ENCODE measurements at places on chromosomes 16 and 17.

GRCh38 chr16:23274968-23275367, 27.1 kb upstream of the SCNN1B start:
- no peak for DNase-seq

DNA sequence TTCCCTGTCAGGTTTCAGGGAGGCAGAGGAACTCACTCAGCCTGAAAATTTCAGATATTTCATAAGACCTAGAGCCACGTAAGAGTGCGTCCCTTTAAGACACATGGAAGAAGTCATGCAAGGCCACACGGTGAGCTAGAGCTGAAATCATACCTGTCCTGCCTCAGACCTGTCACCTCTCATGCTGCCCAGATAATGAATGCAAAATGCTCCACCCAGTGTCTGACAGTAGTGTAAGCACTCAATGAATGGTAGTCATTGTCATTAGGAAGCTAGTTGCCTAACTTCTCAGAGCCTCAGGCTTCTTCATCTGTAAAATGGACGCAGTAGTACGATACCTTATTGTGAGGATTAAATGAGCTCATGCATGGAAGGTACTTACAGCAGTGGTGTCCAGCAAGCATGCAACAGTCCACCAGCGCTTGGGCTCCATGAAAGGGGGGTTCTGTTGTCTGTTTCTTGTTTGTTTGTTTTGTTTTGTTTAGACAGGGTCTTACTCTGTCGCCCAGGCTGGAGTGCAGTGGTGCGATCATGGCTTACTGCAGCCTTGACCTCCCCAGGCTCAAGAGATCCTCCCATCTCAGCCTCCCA, 60.7 kb downstream of the WSB1 start:
- no peak for DNase-seq

DNA sequence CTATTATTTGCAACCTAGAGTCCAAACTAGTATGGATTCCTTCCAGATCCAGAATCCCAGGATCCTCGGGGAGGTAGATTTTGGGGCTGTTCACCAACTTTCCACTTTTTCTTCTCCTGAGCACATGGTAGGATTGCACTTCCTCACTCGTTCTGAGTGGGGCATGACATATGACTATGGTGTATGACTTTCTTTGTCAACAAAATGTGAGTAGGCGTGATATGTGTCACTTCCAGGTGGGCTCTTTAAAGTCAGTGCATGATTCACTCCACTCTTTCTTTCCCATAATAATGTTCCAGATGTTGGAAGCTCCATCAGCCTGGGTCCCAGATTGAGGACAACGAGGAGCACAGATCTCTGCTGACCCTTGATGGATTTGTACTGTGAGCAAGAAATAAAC, 21.5 kb downstream of the IRX5 start:
- DNase-seq: no peak

GRCh38 chr16:24013054-24013636, 177.4 kb downstream of the PRKCB start:
- no peak for DNase-seq

DNA sequence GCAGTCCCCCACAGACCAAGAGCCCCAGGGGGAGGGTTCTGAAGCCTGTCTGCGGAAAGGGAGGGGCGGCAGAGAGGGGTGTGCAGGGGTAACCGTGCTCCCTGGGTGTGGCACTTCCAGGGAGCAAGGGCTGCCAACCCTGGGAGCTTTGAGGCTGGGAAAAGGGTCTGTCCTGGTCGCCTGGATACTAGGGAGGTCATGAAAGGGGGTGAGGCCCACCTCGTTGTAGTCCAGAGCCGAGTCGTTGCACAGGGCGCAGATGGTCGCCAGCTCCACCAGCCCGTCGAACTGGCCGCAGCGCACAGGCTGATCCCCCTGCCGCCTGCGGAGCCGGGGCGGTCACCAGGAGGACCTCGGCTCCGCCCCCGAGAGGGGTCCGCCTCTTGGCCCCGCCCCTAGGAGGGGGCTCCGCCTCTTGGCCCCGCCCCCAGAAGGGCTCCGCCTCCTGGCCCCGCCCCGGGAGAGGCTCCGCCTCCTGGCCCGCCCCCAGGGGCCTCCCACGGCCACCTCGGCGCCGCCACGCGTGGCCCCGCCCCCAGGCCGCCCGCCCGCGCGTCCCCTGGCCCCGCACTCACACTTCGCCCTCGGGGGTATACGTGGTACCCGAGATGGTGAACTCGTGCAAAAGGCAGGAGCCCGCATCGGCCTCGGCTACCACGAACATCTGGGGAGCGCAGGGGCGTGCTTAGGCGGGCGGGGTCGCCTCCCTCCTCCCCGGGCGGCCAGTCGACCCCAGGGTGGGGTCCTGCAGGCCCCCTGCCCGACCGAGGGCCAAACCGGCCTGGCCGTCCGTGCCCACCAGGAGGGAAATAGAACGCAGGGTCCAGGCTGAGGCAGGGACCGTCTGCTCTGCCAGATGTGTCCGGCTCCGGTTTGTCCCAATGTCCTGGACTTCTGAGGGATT, 19.5 kb downstream of the ATP2A3 start:
- no peak for DNase-seq

- no peak for DNase-seq
Observed at GRCh38 chr16:74100395-74101326, 196.0 kb upstream of the PSMD7 start.

- peak; percentile 62 for DNase-seq
Observed at GRCh38 chr16:85350973-85351372, 238.7 kb upstream of the CIBAR2 start.

DNA sequence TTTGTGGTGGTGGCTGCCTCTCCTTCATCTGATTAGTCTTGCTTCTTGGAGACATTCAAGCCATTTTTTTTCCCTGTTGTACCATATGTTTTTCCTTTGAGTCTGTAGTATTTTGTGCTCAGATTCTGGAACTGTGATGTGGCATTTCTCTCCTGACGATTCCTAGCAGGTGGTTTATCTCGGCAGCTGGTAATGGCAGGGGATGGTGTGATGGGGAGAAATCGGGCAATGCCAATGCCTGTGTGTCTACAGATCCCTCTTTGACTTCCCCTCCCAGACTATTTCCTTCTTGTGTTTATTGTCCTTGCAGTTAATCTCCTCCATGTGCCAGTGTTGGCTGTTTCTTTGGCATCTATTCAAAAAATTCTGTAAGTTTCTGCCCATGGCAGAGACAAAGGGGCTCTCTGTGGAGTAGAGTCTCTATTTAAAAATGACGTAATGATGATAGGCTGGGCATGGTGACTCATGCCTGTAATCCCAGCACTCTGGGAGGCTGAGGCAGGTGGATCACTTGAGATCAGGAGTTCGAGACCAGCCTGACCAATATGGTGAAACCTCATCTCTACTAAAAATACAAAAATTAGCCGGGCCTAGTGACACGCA, 90.2 kb upstream of the ERCC4 start:
- no peak for DNase-seq

DNA sequence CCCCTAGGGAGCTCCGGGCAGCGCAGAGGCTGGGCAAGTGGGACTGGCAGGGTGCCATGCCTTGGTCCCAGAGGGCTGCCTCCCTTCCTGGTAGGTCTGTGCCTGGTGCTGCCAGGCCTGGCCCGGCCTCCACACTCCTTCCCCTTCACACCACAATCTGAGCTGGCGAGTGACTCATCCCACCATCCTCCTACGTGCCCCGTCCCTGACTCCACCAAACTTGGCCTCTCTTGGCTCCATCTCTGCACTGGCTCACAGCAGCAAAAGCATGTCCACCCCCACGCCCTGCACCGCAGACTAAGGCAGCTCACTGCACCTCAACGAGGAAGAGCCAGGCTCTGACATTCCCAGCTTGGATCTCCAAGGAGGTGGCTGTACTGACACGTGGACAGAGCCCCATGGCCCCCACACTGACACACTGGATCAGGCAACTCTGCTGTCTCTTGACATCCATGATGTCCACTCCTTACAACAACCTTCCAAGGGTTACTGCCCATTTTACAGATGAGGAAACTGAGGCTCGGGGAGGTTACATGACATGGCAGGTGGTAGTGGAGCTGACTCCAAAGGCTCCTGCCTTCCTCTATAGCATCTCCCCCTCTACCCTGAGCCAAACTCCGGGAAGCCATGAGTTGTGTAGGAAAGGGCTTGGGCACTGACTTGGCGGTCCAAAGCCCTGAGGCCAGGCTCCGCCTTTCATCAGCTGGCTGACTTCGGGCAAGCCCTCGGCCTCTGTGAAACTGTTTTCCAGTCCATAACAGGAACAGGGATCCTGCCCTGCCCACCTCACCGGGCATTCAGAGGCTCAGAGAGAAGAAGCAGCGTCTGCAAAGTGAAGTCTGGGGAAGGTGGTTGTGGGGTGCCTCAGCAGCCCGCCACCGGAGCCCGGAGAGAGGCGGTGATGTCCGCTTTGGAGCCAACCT, 20.1 kb upstream of the KRT19 start:
- peak; percentile 54 for DNase-seq

- DNase-seq: no peak
Observed at GRCh38 chr16:86823888-86824671, 245.7 kb downstream of the FOXL1 start.

DNA sequence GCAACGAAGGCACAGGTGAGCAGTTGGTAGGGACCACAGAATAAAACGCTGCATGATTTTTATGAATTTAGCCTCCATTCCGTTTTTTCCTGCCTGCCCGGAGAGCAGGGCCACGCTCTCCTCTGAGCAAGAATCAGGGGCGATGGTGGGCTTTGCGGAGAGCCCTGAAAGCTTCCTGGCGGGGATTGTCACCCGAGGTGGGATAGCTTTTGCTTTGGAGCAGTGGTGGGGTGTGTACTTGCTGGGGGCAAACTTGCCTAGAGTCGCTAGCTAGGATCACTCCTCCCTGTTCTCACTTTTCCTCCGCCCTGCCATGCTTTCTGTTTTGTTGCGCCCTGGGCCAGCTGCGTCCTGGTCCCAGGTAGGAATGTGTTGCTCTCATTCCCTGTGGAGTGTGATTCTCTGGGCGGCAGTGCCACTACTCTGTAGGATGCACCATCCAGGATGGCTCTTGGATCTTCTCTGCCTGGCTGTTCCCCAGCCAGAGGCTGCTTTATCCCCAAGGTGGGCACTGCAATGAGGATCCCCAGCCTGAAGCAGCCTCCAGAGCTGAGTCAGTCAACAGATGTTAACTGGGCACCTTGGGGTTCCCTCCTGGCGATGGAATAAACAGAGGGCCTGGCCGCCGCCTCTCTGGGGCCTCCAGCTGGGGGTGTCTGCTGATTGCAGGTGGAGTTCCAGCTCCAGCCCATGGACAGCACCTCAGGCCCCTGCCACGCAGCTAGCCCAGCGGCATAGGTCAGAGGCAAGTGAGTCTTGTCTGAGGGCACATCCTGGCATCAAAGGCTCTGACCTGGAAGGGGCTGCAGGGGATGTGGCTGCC, 360.9 kb upstream of the TNRC6C start:
- no peak for DNase-seq

DNA sequence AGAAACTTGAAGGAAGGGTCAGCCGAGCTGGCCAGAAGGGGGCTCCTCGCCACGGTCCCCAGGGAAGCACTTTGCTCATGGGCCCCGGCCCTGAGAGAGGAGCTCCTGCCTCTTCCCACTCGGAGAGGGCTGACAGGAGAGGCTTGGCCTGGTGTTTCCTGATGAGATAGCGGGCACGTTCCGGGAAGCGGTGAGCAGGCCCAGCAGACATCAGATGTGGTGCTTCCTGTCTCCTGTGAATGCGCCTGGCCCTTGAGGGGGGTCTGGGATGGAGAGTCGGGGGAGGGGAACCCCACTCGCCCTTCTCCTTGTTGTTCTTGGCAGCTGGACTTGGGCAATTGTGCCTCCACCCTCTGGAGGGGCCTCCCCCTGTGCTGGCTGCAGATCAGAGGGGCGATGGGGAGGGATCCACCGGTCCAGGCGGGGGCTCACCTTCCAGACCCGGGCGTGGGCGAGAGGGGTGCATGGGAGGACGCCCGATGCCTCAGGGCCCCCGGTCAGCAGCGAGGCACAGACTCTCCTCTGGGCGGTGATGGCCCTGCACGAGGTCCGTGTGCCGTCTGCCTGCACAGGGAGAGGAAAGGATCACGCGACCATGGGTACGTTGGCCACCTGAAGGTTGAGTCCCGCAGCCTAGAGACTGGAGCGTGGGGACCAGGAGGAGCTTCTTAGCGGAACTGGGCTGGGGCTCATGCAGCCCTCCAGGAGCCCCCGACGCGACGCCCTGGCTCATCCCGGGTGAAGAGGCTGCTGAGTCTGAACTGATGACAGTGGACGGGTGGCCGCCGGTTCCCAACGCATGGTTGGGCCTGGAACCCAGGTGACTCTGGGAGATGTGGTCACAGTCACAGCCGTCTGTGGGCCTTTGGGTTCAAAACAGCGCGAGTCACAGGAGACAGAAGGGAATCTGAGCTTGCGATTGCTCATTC, 25.4 kb downstream of the METRNL start:
- no peak for DNase-seq

- no peak for DNase-seq
Observed at GRCh38 chr16:85326794-85327181, 214.5 kb upstream of the CIBAR2 start.

- no peak for DNase-seq
Observed at GRCh38 chr17:64250233-64250835, 12.7 kb downstream of the TEX2 start.

DNA sequence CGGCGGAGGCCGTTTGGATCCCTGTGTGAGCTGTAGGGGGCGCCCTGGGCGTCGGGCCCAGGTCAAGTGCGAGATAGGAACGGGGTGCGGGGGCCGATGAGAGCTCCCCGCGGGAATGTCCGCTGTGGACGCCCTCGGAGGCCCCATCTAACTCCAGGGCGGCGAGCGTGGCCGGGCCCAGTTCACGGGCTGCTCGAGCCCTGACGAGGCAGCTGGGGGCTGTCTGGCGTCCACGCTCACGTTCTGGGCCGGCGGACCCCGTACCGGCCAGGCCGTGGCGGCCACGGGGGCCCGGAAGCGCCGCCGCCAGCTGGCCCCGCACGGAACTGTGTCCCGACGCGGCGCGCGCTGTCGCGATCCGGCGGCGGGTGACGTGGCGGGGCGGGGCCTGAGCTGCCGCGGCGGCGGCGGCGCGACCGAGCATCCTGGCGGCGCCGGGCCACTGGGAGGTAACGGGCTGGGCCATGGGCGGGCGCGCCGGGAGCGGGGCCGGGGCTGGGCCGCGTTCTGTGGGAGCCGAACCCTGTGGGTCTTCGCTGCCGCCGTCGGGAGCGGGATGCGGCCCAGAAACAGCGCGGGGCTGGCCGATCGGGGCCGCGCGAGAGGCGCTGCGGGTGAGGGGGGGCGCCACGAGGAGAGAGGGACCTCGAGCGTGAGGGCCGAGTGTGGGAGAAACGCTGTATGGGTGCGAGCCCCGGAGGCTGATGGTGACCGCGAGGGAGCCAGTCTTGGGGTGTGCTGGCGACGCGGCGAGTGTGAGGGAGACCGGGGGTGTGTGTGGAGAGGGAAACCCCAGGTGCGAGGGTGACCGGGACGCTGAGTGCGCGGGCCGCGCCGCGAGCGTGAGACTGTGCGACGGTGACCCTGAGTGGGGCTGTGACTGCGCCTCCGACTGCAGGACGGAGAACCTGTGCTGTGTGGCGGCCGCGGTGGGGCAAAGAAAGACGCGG, at the start of gene SLC7A6:
TSS of gene SLC7A6 (plus strand) at position 399 of the 950 bp plus-strand sequence. CDS start 10,201 bp downstream, outside the sequence.
- peak; percentile 41 for DNase-seq

Measured in NCI-H1436 (cell line).